ENCODE measurements at places on chromosomes 12 and 14.

DNA sequence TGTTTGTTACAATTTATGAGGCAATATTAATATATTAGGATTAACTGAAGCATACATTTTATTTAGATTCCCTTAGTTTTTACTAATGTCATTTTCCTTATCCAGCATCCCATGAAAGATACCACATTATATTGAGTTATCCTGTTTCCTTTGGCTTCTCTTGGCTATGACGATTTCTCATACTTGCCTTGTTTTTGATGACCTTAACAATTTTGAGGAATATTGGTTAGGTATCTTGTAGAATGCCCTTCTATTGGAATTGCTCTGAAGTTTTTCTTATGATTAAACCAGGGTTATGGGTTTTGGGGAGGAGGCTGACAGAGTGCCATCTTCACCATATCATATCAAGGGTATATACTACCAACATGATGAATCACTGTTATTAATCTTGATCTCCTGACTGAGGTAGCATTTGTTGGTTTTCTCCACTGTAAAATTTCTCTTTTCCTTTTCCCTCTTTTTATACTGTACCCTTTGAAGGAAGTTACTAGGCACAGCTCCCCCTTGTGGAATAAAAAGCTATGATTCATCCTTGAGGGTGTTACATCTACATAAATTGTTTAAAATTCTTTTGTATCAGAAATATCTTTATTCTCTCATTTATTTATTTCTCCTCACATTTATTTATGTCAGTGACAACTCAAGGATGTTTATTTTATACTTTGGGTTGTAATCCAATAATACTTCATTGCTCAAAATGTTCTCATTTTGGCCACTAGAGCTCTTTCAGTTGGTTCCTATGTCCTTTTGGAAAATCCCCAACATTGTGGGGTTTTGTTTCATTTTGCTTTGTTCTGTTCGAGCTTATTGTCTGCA is 239.0 kb downstream of the SLC16A7 start:
- no peak for DNase-seq

- DNase-seq: no peak
Measured at GRCh38 chr12:3929875-3930615, 56.8 kb upstream of the PARP11 start.

DNA sequence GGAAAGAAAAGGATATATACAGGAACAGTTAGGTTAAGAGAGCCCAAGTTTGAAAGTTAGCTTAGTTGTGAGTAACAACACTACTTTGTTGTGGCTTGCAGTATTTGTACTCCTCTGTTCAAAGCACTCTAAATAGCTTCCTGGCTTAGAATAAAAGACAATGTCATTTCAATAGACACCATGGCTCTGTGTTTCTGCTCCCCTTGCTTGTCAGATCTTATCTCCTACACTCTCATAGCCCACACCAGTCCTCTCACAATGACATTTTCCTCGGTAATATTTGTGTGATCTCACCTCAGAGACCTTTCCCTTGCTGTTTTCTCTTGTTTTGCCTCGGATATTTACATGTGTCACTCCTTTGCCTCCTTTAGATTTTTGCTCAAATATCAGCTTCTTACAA is 418.4 kb downstream of the MDGA2 start:
- no peak for DNase-seq

DNA sequence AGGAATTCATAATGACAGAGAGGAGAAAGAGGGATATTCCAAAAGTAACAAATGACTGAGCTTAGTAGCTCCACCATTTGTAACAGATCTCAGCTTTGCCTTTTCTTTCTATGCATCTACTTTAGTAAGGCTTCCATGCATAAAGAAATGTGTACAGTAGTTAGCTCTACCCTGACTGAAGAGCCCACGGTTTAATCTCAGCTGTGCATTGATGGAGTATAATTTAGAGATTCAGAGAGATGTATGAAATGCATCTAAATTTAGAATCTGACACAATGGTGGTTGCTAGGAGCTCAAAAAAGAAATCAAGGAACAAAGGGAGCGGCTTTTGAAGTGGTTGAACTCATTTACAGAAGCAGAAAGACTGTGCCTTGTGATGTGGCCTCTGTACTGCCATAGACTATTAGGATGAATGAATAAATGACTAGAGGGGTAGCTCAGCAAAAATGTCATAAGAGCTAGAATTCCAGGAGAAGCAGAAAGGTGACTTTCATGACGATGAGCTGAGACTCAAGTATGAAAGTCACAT is 838.6 kb downstream of the RPS29 start:
- DNase-seq: no peak

GRCh38 chr12:89345830-89346740 is 6.2 kb downstream of the DUSP6 start:
- DNase-seq: peak; percentile 83
